Motor neuron (in vitro differentiated cells): ENCODE measurements at places on chromosomes 1 and 21.

- no peak for ATAC-seq
These were observed 40.9 kb downstream of the LRP8 start for GRCh38 chr1:53286955-53287354.

DNA sequence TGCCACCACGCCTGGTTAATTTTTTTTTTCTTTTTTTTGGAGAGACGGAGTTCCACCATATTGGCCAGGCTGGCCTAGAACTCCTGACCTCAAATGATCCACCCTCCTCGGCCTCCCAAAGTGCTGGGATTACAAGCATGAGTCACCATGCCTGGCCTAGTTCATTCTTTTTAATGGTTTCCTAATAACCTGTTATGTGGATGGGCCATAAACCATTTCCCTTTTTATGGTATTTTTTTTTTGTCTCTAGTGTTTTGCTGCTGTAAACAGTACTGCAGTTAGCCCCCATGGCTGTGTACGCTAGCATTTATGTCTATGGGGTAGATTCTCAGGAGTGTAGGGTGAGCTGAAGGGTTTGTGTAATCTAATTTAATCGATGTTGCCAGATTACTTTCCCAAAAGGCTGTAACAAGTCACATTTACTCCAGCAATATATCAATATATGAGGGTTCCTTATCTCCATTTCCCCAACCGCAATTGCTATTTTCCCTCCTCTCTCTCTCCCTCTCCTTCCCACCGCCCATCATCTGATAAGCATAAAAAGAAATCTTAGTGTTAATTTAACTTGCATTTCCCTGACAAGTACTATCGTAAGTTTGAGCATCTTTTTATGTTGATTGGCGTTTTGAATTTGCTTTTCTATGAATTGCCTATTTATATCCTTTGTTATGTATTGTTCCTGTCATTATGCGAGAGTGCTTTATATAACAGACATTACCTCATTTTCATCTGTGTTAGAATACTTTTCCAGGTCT lies 28.7 kb downstream of the RCSD1 start:
- no peak for ATAC-seq

DNA sequence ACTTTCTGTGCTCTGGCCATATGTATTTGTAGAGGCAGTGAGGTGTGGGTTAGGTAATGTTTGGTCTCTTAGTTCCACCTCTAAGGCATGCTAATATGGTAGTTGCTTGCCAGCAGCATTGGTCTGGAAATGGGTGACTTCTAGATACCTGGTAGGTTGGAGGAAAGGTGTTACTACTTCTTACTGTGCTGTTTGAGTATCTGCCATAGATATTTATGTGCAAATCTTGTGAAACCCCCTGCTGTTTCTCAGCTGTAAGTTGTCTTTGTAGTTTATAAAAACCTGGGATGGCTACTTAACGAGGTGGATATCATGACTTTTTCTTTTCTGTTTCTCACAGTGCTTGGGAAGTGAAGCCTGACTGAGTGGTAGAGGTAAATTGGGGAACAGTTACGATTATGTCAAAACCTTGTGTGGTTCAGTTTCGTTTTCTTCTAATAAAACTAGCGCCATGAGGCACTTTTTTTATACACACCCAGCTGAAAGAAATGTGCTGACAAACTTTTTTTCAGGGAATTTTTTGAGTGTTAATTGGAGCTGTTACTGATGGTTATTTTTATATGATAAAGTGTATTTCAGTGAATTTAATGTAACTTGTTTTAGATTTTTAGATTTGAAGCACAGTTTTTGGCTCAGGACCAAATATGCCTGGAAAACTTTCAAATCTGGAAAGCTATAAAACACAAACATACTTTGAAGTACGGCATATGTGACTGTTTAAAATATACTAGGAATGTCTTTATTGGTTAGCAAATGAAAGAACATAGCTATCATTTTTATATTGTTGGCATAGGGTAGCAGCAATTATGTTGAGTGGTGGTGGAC lies 42.1 kb downstream of the CAMSAP2 start:
- peak; percentile 81 for ATAC-seq

- no peak for ATAC-seq
These were observed 220.4 kb downstream of the ZP4 start for GRCh38 chr1:237670302-237670701.

DNA sequence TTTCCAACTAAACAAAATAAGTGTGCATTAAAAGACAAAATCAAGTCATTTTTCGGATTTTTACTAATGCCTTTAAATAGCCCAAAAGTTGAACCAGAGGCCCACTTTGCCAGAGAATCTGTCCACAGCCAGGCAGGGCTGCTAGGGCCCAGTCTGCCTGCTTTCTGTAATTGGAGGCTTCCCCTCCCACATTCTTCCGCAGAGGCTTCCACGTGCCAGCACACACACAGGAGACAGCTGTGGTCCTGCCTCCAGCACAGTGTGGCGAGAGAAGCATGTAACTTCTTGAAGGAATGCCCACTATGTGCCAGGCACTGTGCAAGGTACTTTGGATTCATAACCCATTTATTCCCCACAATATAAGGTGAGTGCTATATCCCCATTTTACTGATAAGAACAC lies 11.3 kb upstream of the PDZK1IP1 start:
- ATAC-seq: no peak

- ATAC-seq: no peak
These were observed 836 bp upstream of the GBP4 start for GRCh38 chr1:89199525-89200031.
